Activated T-cell treated with anti-CD3 and anti-CD28 coated beads, Interleukin-2, amount 50 U/mL, for 72 hours (primary cell): ENCODE measurements at places on chromosomes 3 and 15. TPM values are rescaled to one million over a fixed set of nuclear protein-coding genes. Genes with fewer than 3 reads are reported as not detected.

DNA sequence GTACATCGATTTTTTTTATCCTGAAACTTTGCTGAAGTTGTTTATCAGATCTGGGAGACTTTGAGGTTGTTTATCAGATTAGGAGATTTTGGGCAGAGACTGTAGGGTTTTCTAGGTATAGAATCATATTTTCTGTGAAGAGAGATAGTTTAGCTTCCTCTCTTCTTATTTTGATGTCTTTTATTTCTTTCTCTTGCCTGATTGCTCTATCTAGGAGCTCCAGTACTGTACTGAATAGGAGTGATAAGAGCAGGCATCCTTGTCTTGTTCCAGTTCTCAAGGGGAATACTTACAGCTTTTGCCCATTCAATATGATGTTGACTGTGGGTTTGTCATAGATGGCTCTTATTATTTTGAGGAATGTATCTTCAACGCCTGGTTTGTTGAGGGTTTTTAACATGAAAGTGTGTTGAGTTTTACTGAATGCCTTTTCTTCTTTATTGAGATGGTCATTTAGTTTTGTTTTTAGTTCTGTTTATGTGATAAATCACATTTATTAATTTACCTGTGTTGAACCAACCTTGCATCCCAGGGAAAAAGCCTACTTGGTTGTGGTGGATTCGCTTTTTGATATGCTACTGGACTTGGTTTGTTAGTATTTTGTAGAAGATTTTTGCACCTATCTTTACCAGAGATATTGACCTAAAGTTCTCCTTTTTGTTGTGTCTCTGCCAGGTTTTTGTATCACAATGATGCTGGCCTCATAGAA, 14.9 kb upstream of the DNAAF4 start:
- DNase-seq: no peak

Gene ALDH1A3
- not detected for total RNA-seq

DNA sequence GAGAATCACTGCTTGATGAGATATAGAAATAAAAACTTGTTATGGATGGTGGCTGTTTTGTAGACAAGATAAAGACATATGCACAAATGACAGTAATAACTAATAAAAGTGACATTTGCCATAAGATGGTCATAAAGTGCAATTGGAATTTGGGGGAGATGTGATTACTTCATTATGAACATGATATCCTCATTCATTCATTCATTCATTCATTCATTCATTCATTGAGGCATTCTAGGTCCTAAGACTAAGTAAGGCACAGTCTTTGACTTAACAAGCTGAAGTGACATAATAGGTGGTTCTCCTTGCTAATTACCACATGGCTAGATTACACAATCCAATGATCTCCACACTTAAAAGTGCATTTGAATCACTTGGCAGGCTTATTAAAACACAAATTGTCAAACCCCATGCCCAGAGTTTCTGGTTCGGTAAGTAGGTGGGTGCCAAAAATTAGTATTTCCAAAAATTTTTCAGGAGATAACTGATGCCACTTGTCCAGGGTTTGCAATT, 18.9 kb downstream of the RAP2B start:
- DNase-seq: no peak

GRCh38 chr3:66322436-66322835, 101.6 kb downstream of the SLC25A26 start:
- no peak for DNase-seq

DNA sequence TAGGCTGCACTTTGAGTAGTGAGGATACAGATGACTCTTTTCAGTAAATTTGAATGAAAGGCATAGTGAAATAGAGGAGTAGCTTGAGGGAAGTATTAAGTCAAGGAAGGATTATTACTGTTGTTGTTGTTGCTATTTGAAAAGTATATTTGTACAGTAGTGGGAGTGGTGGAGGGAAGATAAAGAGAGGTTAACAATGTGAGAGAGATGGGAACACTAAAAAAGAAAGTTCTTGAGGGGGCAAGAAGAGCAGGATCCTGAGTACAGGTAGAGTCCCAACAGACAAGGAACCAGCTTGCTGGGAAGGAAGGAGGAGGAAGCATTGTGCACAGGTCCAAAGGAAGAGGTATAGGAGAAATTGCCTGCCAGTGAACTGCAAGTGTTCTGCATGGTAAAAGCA, 75.6 kb upstream of the GOLGA8B start:
- DNase-seq: no peak

Gene MAP1A
- total RNA-seq: 0.82 TPM

GRCh38 chr15:44616974-44617373, 46.5 kb downstream of the SPG11 start:
- no peak for DNase-seq
